HT1080 (cell line): ENCODE measurements at places on chromosomes 12 and 14. TPM values are rescaled to one million over a fixed set of nuclear protein-coding genes. Genes with fewer than 3 reads are reported as not detected.
A peak's percentile ranks its signal among the peaks of the same experiment; 100 is the strongest.

ENTPD5 gene
- 4.2 and 7.2 TPM in 2 replicates for total RNA-seq

CLEC12A gene
- not detected in 2 replicates for total RNA-seq

PTPN6 gene
- total RNA-seq: 0.05 and 0.37 TPM in 2 replicates

DNA sequence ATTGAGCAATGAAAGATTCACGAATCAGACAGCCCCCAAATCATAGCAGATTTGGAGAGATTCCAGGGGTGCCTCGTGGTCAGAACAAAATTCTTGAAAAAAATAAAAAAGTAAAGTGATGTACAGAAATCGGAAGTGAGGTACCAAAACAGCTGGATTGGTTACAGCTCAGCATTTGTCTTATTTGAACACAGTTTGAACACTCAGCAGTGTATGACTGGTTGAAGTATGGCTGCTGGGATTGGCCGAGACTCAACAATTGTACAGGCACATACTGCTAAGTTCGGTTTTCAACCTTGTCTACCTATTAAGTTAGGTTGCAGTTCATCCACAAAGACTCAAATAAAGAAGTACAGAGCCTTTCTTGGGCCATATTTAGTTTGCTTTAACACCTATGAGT lies 865.4 kb upstream of the TMEM132C start:
- DNase-seq: peak; percentile 8

DNA sequence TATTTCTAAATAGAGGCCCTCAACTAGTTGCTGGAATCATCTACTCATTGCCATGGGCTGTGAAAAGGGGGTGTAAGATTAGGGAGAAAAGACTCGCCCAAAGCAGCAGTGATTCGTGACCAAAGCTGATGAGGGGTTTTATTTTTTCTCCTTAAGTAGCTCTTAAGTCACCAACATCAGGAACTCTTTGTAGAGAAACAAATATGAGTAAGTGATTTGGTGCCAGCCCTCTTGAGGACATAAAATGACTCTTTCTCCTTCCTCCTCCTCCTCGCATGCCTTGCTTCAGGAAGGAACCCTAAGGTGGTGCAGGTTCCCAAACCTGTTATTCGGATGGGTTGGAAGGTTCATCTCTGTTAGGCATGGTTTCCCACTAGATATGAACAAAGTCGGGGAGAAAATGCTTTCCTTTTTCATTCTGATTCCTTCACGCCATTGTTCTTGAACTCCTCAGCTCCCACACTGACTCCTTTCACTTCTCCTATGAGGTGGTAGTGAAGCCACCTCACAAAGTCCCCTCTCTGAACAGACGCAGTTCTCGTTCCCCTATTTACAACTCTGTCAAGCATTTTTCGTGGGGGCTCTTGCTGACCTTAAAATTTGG lies 113.4 kb downstream of the ETV6 start:
- DNase-seq: no peak

- no peak for DNase-seq
These were observed 77.8 kb downstream of the DDX51 start for GRCh38 chr12:132066345-132066685.

- peak; percentile 67 for DNase-seq
These were observed 462.5 kb downstream of the NAV3 start for GRCh38 chr12:78293059-78293686.

DNA sequence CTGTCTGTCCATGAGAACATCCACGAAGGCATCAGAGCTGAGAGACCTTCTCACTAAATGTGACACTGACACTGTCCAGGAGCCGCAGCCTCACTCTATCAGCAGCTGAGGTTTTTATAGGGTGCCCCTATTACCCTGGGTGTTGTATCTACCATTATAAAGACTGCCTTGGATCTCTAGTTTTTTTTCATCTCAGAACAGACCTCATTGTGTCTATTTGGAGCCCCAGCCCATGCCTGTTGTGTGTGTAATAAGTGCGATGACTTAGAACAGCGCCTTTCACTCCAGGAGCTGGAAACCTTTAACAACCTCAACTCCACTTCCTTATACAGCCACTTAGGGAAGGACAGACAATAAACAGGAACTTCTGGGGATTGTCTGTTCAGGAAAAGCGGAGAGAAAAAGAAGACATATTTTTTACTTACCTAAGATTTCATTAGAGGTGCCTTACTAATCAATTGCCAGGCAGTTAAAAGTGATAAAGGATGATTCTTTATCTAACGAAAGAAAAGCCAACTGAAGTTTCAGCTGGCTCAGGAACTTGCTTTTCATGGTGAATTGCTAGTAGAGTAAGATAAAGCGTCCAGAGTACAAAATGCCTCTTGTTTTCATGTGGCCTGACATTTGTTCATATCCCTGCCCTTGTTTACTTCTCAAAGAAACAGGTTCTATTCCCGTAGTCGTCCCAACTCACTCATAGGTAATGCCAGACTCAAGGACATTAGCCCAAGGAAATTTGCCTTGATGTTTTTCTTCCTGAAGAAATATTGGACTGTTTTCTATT lies 420.6 kb downstream of the RAD51B start:
- DNase-seq: no peak

- DNase-seq: no peak
These were observed 817 bp downstream of the STXBP6 start for GRCh38 chr14:25049093-25049567.
